Placental pericyte (primary cell): ENCODE measurements at places on chromosomes 4 and X. TPM values are rescaled to one million over a fixed set of nuclear protein-coding genes. Genes with fewer than 3 reads are reported as not detected.

DACH2 gene
- 0.14 TPM in 1 of 2 replicates, not detected in the other for total RNA-seq

GPR50 gene
- not detected in 2 replicates for total RNA-seq

ARMCX1 gene
- total RNA-seq, result 27.6 and 36.3 TPM in 2 replicates

GLRA2 gene
- not detected in 2 replicates for total RNA-seq

CFAP99 gene
- total RNA-seq, result under 0.01 TPM in 2 replicates

GAR1 gene
- total RNA-seq, result 4.3 and 5.5 TPM in 2 replicates

CDX4 gene
- not detected in 2 replicates for total RNA-seq

DCAF12L1 gene
- not detected in 2 replicates for total RNA-seq

SLITRK4 gene
- total RNA-seq, result 0.22 and 7.0 TPM in 2 replicates

CETN2 gene
- total RNA-seq, result 24.3 and 58.2 TPM in 2 replicates

CCDC110 gene
- total RNA-seq, result 0.29 and 0.44 TPM in 2 replicates

TRIM60 gene
- 0.88 and 1.1 TPM in 2 replicates for total RNA-seq

TBCK gene
- total RNA-seq, result 29.5 and 33.2 TPM in 2 replicates

TCEAL6 gene
- not detected in 2 replicates for total RNA-seq

SRPK3 gene
- 0.44 and 1.7 TPM in 2 replicates for total RNA-seq

SLC49A3 gene
- 5.5 and 15.9 TPM in 2 replicates for total RNA-seq

VCX3B gene
- not detected in 2 replicates for total RNA-seq

GASK1B gene
- 22.0 and 53.6 TPM in 2 replicates for total RNA-seq

CTPS2 gene
- total RNA-seq, result 5.3 and 13.9 TPM in 2 replicates
